Neural crest cell (in vitro differentiated cells): ENCODE measurements at places on chromosomes 7 and 10.

GRCh38 chr10:90227786-90228185 is 526.4 kb downstream of the KIF20B start:
- DNase-seq: no peak

DNA sequence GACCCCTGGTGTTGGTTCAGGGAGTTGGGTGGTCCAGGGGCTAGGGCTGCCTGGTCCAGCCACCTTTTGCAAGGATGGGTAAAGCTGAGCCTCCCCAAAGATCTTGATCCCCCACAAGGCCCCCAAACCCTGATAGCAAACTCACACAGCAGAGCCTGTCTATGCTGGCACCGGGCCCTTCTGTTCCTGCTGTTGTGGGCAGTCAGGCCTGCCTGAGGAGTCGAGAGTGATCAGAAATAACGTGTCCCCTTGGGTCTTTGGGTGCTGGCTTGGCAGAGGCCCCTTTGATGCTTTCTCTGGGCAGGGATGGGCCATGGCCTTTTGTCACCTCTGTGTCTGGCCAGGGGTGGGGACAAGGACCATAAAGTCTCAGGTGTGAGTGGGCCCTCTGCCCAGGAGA is 715 bp upstream of the MUC12 start:
- DNase-seq: no peak

DNA sequence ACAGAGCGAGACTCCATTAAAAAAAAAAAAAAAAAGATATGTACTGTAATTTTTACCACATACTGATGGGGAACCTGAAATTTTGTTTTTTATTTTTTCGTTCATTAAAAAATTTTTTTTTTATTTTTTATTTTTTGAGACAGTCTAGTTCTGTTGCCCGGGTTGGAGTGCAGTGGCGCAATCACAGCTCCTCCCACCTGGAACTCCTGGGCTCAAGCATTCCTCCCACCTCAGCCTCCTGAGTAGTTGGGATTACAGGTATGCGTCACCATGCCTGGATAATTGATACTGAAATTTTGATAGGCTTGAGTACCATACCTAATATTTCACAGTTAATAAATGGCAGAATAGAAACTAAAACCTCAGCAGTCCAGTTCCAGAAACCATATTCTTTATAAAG is 20.9 kb upstream of the HELLS start:
- DNase-seq: no peak

DNA sequence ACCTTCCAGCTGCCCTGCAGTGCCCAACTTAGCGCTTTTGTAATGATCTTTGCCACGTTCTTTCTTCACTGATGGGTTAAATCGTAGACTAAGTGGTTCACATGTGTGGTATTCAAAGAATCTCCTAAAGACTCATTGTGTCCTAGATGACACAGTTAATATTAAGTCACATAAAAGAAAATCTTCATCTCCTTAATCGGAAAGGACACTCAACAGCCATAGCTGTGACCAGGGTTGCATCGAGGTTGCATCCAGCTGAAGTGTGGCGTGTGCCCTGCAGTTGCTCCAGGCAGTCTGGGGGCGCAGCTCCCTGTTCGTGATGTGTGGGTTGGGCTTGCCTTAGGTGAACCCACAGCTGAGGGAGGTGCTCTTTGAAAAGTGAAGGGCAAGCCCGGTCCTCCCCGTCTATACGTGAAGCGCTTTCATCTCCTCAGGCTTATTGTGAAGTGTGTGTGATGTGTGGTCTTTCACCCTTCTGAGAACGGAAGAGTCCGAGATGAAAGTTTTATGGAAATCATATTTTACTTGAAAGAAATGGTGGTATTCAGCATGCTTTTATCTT is 122.7 kb downstream of the TRRAP start:
- no peak for DNase-seq

DNA sequence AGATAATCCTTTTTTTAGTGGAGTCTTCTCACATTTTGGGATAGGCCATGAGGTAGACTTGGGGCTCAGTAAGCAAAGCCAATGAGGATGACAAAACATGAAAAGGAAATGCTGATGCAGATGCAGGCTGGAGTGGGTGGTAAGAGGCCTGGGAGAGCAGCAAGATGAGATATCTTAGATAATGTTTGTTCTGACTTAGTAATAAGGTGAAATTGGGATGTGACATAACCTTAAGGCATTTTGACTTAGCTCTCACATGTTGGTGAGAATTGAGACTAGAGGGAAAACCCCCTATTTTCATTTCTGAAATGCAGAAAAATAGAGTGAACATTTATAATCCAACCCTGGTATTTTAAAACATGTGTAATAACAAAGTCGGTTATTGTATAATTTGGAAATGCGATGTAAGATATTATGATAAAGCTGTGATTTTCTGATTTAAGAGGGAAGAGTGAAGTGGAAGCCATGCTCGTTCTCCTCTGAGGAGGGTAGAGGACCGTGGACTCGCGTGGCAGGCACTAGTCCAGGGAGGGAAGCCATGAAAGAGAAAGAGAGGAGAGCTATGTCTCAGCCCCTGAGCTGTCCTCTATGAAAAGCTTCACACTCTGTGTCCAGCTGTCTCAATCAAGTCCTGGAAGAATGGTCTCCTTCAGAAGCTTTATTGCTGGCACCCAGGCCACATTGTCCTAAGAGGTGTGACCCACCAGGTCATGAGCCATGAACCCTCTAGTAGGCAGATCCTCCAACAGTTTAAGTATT is 57.3 kb downstream of the ST7 start:
- DNase-seq: no peak

DNA sequence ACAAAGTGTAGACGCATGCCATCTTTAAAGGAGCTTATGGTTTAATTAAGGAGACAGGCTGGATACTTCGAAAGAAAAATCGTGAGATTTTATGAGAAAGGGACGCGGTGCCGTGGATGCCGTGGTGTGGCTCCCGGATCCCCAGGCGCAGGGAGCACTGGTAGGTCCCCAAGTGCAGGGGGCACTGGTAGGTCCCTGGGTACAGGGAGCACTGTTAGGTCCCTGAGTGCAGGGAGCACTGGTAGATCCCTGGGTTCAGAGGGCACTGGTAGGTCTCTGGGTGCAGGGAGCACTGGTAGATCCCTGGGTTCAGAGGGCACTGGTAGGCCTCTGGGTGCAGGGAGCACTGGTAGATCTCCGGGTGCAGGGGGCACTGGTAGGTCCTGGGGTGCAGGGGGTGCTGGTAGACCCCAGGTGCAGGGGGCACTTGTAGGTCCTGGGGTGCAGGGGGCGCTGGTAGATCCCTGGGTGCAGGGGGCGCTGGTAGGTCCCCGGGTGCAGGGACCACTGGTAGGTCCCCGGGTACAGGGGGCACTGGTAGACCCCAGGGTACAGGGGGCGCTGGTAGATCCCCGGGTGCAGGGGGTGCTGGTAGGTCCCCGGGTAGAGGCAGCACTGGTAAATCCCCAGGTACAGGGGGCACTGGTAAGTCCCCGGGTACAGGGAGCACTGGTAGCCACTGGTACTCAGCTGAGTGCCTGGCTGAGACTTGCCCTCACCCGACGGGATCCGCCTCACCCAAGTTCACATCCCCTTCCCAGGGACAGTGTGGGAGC is 14.1 kb downstream of the PRKAG2 start:
- DNase-seq: no peak

- no peak for DNase-seq
These were observed 85.7 kb downstream of the C10orf105 start for GRCh38 chr10:71633920-71634319.

GRCh38 chr7:19248115-19248514 is 102.9 kb upstream of the FERD3L start:
- no peak for DNase-seq

GRCh38 chr7:70590126-70590854 is 541.7 kb upstream of the GALNT17 start:
- DNase-seq: no peak

DNA sequence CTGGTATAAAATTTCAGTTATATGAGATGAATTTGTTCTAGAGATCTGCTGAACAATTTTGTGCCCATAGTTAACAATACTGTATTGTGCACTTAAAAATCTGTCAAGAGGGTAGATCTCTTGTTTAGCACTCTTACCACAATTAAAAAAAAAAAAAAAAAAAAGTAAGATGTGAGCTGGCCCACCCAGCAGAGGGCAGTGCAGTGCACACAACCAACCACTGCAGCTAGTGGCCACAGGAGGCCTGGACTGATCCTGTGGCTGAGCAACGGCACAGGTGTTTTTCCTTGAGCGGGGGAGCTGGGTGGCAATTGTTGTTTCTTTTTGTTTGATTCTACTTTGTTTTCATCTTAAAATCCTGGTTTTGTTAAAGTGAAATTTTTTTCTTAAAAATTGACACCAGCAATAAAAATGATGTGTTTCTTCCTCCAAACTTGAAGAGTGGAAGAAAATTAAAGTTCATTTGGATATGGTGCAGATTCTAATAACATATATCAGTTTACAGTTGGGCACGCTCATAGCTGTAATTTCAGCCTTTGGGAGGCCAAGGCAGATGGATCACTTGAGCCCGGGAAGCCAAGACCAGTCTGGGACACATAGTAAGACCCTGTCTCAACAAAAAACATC is 171.1 kb upstream of the TBX20 start:
- DNase-seq: peak; percentile 51

DNA sequence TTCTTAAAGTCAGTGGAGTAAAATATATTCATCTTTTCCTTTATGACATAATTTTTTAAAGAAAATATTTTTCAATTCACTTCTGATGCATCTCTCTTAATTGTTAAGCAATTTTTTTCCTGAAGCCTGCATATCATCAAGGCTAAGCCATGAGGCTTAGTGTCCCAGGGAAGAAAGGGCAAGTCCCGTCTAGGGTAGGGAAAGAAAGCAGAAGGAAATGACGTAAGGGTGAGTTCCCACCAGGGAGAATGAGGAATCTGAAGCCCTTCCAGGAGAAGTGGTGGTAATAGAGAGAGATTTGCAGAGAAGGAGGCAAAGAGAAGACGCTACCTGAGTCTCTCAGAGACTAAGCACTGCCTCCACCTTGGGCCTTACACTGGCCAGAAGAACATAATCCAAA is 96.8 kb upstream of the NFE2L3 start:
- no peak for DNase-seq
